ENCODE measurements at places on chromosomes 2 and 18.

DNA sequence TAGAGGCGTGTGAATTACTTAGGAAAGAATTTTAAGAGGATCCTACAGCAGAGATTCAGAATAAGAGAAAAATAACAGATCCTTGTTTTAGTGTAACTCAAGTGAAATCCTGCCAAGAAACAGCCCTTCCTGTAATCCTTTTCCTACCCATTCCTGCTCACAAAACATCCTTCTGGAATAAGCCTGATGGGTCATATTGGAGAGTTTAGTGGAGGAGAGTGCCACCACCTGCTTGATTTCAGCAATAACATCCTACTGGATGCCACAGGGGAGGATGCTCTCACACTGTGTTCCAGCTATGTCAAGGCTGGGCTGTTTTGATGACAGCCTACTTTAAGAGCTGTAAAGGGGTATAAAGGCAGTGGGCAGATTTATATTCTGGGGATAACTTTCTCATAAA is 54.8 kb upstream of the CCDC178 start:
- DNase-seq, result no peak

- no peak for DNase-seq
Observed at GRCh38 chr2:24048769-24049484, 614 bp upstream of the FKBP1B start.

- DNase-seq, result no peak
Observed at GRCh38 chr2:46929612-46930011, 14.0 kb upstream of the MCFD2 start.

DNA sequence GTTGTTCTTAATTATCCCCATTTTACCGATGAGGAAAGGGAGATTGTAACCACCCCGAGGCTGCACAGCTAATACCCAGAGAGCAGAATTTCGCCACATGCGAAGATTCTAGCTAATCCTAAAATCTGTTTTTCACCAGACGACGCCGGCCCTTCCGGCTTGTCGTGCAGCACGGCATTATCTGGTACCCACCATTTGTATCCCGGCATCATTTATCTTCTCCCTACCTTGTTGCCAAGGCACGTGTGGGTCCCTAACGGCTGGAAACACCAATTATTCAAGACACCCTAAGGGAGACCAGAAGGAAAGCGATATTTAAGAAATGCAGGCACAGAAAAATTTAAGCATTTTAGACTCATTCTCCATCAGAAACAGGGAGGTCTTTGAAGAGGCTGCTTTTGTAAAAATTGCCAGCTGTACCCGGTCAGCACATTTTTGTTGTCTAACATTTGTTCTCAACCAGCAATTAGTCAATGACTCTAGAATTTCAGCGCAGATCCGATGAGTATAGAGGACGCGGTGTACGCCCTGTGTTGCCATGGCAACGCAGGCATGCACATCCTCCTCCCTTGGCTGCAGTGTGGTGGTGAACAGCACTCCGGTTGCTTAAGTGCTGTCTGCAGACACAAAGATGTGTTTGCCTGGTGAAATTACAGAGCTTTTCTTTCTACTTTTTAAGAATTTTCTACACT is 111.6 kb downstream of the AGAP1 start:
- DNase-seq, result peak; percentile 37
